ENCODE measurements at places on chromosomes 2 and 18.
A peak's percentile ranks its signal among the peaks of the same experiment; 100 is the strongest.

- no peak for DNase-seq
These were observed 321.8 kb downstream of the ZEB2 start for GRCh38 chr2:144198116-144198515.

DNA sequence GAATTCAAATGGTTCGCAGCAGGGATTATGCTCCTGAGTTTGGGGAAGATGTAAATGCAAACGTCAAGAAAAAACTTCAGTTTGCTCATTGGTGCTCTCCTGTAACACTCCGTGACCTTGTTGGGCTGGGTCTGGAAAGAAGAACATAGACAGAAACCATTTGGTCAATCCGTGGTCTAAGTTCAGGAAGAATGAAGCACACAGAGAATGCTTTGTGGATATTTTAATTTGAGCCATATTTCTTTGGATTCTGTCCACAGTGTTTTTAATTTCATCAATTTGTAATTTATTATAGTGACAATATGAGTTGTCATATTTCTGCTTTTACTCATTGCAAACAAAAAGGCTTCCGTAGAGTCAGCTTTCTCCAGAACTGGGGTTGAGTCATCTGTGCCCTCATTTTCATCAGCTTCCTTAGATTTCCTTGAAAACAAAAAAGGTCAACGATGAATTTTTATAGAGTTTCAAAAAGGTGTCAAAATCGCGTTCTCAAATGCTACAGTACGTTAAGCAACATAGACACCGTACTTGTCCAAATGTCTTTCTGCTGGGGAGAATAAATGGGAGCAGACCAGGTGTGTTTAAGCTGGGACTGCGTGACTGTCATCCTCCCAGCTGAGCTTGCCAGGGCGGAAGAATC, 606.4 kb downstream of the RNF144A start:
- no peak for DNase-seq

DNA sequence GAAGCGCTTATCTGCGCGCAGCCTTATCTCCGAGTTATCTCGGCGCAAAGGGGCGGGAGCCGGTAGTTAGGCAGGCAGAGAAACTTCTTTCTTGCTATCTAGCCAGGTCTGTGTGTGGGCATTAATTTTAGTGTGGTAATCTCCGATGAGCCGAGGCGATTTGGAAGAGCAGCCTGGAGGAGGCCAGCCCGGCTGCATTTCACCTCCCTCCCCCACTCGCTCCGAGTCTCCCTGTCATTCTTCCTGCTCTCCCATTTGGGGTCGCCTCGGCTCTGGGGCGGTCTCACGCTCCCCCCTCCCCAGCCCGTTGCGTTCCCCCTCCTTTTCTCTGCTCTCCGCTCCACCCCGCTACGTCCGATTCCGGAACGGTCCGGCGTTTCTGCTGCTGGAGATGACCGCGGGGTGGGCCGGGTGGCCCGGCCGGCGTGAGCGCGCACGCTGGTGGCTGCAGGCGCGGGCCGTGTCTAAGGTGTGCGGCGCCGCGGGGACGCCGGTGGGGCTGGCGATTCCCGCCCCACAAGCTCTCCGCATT, 566 bp downstream of the GATA6 start:
- DNase-seq = peak; percentile 31

DNA sequence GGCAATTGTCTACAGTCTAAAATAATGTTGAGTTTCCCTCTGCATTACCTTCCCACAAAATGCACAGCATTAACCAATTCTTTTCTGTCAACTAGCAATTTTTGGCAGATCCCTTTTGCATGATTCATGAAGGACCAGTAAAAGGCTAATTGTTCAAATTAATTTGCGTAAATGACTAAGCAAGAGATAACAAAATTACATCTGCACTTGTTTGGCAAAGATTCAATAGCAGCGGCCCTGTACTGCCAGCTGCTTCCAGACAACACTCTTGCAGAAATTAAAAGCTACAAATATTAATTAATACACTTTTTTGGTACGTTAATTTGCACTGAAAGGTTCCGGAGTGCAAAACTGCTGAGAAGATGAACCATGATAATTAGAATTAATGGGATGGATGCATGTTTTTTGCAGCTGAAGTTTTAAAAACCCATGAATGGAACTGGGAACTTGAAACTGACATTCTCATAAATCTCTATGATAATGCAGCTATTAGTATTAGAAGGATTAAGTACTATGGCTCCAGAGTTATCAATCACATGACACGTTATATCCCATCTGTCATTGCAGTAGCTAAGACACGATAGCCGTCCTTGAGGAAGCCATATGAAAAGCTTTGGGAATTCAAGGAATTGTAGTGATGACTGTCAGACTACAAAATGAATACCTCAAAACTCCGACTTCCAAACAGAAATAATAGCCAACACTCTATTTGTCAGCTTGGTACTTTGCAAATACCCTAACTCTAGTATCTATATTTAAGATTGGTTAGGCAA, 1268.3 kb upstream of the ACVR2A start:
- no peak for DNase-seq

- DNase-seq = no peak
These were observed 9.4 kb upstream of the AGFG1 start for GRCh38 chr2:227462462-227462951.

- no peak for DNase-seq
These were observed 62.4 kb downstream of the ZDBF2 start for GRCh38 chr2:206336861-206337260.

- no peak for DNase-seq
These were observed 185.1 kb downstream of the MYO3B start for GRCh38 chr2:170362871-170363631.

- DNase-seq = no peak
These were observed 98.1 kb downstream of the AGAP1 start for GRCh38 chr2:235591921-235592320.

GRCh38 chr2:214649440-214650205, 159.9 kb downstream of the BARD1 start:
- no peak for DNase-seq

DNA sequence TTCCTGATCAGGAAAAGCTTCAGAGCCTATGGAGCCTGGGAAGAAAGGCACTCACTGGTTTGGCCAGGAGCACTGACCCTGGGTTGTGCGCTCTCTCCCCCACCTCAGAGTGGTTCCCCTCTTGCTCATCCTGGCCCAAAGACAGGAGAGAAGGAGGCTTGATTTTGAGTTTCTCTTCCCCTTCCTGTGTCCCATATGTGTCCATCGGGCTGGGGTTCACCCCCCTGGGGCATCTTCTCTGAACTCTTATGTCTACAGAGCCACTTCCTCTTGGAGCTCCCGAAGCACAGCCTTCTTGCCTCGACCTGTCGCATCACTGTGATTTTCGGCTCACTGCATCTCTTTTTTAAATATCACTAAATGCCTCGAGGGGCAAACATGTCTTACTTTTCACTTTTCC, 692.3 kb downstream of the RNF144A start:
- no peak for DNase-seq

DNA sequence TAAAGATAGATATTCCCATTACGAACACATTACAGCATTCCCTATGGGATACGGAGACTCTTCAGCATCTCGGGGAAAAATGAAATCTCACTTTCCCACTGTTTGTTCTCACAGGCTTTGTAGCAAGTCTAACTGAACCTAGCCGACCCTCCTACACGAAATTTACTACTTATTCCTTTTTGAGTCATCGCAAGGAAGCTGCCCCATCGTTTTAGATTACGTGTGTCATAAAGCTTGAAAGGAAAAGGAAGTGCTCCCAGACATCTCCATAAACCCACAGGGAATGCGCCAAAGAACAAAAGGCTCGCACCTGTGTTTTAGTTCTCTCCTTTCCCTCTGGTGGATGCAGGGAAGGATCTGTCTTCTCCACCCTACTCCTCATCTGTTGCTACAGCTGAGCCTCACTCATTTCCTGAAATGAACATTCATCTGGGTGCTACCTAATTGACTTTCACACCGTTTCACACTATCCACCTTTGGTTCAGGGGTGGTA, 76.2 kb upstream of the STK39 start:
- DNase-seq = no peak

DNA sequence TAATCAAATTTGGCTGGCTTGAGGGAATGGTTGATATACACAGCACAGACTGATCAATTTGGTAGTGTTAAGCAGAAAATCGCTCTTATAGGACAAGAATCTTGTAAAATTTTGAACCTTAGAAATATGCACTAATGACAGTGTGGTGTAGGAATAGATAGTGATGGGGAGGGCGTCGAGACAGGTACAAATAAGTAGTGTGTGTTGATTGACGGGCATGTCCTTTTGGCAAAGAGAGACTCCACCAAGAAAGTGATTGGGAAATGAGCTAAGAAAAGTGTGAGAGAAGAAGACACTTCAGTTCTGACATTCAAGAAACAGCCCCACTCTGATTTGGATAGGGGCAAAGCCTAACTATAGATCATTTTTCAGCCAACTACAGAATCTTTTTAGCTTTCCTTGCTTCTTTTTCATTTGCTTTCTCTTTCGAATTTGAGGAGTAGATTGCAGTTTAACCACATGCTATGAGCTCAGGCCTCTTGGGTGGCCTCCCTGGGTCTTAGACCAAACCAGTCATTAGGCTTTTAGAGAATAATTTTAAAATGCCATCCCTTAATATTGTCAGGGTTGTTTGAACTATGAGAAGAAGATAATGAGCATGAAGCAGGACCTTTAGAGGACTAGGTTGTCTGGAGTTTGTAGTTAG, 127.1 kb downstream of the CERS6 start:
- no peak for DNase-seq

DNA sequence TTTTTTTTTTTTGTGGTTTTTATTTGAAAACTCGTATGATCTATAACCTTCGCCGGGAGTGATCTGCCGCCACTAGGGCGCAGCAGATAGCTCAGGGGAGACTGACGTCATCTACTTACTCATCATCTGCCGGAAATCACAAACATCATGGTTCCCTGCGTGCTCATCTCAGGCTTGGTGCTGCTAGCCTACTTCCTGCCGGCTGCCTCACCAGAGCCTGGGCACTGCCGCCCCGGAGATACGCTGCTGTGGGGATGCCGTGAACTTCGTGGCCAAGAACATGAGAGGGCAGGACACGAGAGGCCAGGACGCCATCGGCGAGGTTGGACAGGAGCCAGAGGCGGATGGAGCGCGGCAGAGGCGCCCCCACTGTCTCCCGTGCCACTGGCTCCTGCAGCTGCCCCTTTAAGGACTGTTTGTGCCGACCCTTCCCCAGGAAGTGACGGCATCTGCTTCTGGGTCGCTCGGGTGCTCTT, 68.8 kb downstream of the DOK6 start:
- no peak for DNase-seq

GRCh38 chr2:72263776-72264060, 116.1 kb upstream of the CYP26B1 start:
- no peak for DNase-seq

GRCh38 chr2:241110607-241111439, 8.7 kb upstream of the MTERF4 start:
- no peak for DNase-seq

DNA sequence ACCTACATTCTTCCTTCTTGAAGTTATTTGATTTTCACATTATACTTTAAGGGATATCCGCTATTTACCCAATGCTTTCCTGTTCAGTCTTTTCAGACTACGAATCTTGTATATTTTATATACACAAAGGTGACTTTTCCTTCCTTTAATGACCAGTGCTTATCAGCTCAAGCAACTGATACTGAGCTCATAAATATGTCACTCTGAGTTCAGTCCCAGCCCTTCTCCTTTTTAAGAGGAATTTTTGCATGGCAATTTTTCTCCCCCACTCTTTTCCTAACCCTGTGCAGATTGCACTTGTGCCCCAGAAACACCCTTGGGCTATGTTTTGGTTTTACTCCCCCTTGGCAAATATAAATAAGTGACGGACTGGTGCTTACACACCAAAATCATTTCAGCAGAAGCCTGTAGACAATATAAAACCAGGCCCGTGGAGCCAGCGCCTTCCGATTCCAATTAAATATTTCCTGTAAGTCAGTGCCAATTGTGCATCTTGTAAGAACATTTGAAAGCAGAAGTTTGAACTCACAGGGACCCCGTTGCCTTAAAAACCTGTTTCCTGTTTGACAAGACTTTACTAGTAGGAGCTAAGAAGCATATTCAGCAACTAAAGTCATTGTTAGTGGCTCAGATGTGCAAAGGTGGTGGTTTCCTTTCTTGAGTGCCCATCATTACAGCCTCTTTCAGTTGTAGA, 66.3 kb upstream of the GATA6 start:
- peak; percentile 24 for DNase-seq

DNA sequence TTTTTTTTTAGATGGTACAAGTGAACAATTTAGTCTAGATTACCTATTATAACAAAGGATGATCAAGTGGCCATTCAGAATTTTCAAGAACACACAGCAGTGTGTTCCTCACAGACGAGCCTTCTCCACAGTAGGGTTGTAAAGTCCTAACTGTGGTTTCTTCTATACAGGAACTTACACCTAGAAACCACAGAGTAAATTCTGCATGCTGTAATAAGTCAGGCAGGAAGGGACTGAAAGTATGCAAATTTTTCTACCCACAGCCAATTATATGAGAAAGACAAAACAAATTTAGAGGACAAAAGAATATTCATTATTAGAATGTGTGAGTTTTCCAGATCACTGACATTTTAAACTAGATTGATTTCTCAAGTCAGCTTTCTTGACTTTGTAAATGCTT, 99.5 kb downstream of the RBMS1 start:
- no peak for DNase-seq

- no peak for DNase-seq
These were observed 139.2 kb downstream of the CDCA7 start for GRCh38 chr2:173493874-173494273.

DNA sequence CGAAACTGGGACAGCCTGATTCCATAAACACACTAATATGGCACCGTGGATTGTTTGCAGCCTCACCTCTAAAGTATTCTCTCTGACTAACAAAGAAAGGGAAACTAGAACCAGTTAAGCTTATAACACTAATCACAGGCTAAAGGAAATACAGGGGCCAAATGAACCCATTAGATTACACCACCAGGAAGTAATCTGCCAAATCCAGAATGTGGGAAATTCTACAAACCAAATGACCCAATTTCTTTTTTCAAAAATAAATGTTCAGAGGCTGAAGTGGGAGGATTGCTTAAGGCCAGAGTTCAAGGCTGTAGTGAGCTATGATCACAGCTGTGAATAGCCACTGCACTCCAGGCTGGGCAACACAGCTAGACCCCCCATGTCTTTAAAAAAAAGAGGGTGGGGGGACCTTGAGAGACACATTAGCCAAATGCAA, 1.5 kb upstream of the MPPE1 start:
- DNase-seq = no peak

GRCh38 chr18:36327352-36328316, 30.1 kb downstream of the FHOD3 start:
- DNase-seq = no peak

- no peak for DNase-seq
These were observed 695.9 kb upstream of the LRRTM4 start for GRCh38 chr2:78218066-78218465.

DNA sequence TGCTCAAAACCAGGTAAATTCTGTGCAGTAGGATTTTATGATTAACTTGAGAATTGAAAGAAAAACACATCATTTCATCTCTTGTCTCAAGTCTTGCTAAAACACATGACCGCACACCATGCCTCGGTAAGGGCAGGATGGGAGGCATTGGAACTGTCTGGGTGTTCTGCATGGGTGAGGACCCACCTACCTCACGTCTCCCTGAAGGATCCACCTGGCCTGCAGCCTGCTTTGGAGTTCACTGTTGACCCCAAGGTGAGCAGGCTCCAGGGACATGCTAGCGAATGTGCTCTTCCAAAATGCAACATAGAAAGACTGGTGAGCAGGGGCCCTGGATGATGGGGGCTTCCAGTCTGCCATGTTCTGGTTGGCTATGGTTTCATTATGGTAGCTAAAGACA, 131.5 kb downstream of the NCK2 start:
- no peak for DNase-seq

Data from tibial artery (tissue), 4 donors.